CD4-positive, alpha-beta T cell treated with Interleukin-10 for 1 hour (primary cell): ENCODE measurements at places on chromosomes 11 and 22.

DNA sequence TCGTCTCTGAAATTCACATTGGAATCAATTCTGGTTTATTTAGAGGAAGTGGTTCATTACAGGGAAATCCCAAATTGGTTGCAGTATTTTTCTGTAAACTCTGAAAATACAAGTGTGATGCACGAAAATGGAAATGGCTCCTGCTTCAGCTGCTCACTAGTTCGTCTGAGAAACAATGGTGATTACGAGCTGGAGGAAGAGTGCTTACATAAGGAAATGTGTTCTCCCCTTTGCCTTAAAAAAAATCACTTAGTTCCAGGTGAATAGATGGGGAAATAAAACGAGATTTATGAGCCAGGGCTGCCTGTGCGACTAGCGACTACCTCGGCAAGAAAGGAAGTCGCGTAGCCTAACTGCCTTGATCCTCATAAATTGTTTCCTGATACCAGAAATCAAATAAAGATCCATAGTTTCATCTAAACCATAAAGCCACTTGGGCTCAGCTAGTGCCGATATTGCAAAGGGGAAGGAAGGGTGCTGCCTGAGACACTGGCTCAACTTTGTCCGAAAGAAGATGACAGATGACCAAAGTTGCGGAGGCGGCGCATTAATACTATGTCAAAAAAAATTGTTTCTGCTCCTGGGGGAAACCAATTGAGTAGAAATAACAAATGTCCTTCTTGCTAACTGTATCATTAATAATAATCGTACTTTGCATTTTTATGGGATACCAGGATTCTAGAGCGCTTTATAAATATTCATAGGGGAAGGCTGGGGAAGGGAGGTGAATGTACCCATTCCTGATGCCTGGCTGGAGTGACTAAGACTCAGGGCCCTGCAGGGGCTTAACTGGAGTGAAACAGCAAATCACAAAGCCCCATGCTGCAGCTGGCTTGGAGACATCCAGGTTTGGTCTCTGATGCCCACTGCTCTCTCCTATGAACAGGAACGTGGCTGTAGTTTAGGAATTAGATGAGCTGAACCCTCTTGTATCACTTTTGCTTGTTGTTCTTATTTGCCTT lies 185.7 kb downstream of the BLID start:
- no peak for DNase-seq

GRCh38 chr11:9783986-9784385 lies 120.1 kb downstream of the SWAP70 start:
- DNase-seq: no peak

DNA sequence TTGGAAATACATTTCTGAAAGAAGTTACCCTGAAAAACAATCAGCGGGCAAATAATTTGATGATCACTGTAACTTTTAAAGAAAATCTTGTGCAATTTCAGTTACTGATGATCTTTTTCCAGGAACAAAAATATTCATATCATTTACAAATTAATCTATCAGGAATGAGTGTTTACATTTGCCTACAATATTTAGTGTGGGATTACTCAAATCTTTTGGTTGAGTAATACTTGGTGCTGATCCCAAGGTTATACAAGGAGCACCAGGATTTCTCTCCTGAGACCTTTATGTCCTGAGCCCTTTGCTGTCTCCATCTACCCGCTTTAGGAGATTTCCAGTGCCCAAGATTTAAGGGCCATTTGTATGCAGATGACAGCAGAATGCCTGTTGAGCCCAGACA lies 116.1 kb downstream of the ATXN10 start:
- no peak for DNase-seq

GRCh38 chr11:91264481-91264880 lies 960.1 kb upstream of the FAT3 start:
- no peak for DNase-seq

DNA sequence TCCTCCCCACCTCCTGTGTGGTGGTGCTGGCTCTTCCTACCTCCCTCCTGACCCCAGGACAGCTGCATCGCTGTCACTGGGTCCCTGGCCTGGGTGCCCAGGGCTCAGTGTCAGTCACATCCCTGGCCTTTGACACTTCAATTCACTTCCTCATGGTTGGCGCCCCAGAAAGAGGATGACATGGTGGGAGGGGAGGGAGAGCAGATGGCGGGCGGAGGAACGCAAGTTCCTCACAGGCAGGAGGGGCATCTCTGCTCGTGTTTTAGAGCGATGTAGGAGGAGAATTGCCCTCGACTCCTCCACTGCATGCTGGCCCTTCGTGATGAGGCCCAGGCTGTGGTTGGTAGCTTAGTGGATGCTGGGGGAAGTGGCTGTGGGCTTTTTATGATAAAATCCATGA lies 35.1 kb upstream of the KRTAP5-7 start:
- no peak for DNase-seq

GRCh38 chr11:96303064-96303463 lies 39.9 kb downstream of the MAML2 start:
- no peak for DNase-seq

DNA sequence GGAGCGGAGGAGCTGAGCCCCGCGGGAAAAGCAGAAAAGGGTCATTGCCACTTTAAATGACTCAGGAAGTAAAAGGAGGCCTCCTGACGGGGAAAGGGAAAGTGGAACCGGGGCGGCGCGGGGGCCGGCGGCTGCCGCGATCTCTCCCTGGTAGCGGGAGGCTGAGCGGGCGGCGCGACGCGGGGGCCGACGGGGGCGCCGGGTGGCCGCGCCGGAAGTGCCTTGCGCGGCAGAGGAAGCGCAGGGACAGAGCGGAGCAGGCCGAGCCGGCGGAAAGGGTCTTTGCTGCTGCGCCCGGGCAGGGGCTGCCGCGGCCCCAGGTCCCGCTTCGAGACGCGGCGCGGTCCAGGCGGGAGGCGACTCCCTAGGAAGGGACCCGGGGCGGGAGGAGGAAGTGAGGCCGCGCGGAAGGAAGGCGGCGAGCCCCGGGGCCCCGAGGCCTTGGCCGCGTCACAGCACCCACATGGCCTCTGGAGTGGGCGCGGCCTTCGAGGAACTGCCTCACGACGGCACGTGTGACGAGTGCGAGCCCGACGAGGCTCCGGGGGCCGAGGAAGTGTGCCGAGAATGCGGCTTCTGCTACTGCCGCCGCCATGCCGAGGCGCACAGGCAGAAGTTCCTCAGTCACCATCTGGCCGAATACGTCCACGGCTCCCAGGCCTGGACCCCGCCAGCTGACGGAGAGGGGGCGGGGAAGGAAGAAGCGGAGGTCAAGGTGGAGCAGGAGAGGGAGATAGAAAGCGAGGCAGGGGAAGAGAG lies at the start of gene TRIM44:
Gene TRIM44, plus strand, starts transcription at position 127 of the 759 bp plus-strand sequence. Its CDS starts 337 bp downstream, at position 464.
- peak; percentile 85 for DNase-seq

DNA sequence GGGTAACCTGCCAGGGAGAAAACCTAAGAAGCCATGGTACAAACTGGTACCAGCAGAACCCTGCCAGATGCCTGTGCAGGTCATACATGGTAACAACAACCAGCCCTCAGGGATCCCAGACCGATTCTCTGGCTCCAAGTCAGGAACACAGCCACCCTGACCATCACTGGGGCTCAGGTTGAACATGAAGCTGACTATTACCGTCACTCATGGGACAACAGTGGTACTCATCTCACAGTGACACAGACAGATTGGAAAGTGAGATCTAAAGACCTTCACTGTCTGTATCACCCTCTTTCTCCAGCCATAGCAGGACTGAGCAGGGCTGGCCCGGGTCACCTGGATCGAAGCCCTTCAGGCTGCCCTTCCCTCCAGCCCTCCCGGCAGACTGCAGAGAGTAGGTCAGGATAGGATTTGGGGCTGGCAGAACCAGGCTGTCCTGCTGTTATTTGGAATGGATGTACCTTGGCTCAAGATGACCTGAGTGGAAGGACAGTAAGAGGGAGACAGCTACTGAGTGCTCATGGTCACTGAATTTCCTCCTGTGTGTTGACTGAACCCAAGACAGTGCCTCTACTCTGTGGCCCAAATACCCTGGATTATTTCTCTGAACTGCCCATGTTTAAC lies 94.7 kb downstream of the GGTLC2 start:
- DNase-seq: no peak

GRCh38 chr11:106920899-106921509 lies 97.3 kb downstream of the GUCY1A2 start:
- DNase-seq: no peak

- no peak for DNase-seq
Observed at GRCh38 chr11:2525166-2525861, 80.5 kb downstream of the KCNQ1 start.

- peak; percentile 25 for DNase-seq
Observed at GRCh38 chr22:40218152-40218551, 40.4 kb downstream of the TNRC6B start.

DNA sequence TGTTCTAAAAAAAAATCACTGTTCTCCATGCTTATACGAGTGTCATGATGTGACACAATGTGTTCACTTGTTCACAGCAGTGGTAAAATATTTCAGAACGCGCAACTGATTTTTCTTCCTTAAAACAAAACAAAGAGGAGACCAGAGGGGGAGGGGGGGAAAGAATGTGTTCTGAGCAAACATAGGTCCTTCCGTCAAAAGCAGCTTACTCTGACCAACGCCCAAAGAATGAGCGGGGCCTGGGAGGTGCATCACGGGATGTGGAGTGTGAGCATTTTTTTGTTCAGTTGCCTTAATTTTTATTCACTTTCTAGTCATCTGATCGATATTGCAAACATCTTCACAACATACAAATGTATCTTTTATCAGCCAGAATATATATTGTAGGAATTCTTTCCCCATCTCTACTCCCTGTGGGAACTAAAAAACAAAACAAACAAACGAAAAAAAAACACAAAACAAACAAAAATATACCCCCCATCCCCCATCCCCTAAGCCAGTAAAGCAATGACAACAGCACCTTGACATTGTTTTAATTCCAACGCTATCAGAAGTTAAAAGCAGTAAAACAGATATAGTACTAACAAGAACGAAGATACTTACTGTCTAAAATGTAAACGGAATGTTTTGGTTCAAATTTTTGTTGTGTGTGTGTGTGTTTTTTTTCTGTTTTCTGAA lies 43.3 kb downstream of the BDNF start:
- no peak for DNase-seq

DNA sequence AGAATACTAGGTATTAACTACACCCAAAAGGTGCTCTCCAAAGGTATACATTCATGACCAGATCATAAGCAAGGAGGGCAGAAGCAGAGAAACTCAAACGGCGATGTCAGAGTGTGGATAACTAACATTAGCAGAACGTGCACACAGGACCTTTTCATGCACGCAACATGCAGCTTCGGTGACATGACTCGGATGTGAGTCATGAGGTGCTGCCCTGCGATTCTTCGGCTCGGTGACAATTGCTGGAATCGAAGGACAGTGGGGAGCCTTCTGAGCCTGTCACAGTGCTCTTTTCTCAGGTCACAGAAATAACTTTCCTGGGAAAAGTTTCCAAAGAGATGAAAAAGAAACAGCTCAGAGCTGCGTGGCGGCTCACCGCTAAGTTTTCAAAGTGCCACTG lies 418.5 kb upstream of the SYN3 start:
- no peak for DNase-seq

- peak; percentile 40 for DNase-seq
Observed at GRCh38 chr11:9459667-9460321, 1.0 kb upstream of the ZNF143 start.

- DNase-seq: no peak
Observed at GRCh38 chr22:33666279-33666960, 253.9 kb downstream of the LARGE1 start.

DNA sequence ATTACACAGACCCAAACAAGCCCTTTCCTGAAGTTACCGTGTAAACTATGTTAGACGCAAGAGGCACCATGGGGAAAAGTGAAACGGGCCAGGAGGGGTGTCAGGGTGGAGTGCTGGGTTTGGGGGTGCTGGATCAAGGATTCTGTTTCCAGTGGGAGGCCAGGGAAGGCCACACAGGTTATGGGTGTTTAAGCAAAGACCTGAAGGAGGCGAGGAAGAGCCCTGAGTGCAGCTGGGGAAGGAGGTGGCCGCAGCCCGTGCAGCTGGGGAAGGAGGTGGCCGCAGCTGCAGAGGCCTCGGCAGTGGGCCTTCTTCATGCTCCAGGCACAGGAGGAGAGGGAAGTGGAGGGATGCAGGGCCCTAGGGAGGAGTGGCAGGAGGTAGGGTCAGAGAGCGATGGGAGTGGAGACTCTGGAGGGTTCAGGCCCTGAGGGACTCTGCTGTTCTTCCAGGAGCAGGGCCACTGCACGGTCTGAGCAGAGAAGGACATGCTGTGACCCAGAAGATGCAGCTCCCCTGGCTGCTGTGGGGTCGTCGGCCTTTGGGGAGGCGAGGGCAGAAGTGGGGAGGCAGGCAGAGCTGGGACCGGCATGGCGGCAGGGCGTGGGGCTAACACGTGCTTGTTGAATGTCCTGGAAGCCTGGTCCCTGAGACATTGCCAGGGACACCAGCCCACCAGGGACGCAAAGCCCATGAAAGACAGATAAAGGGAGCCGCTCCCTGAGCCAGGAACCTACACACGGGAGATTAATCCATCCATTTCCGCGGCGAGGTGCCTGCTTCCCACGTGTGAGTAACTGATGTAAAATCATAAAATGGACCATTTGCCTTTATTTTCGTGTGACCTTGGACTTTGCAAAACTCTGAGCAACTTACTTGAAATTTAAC lies 1049.1 kb downstream of the BRD1 start:
- DNase-seq: no peak
